ENCODE measurements at places on chromosomes 16 and 17.

DNA sequence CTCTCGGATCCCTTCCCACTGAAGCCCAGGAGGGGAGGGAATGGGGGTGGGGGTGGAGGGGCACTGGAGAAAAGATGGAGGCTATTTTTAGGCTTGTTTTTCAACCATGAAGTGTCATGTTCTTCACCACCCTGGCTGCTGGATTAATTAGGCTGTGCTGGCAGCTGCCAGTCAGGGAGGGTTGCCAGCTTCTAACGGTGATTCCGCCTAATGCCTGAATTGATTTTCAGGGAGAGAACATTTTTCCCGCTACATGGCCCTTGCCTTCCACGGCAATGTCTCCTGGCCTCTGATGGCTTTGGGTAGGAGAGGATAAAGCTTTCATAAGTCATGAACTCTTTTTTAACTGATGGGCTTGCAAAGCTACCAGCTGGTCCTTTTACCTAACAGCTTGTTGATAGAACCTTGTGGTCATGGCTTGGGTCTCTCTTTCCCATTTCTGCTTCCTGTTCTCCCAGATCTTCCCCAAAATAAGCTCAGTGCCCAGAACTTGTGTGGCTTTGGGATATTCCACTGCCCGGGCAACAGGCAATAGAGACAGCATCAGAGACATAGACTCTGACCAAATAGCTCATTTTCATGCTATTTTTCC lies 167.4 kb downstream of the PITPNC1 start:
- DNase-seq = no peak

- DNase-seq = peak; percentile 66
These were observed 69.2 kb upstream of the CES5A start for GRCh38 chr16:55944377-55944802.

DNA sequence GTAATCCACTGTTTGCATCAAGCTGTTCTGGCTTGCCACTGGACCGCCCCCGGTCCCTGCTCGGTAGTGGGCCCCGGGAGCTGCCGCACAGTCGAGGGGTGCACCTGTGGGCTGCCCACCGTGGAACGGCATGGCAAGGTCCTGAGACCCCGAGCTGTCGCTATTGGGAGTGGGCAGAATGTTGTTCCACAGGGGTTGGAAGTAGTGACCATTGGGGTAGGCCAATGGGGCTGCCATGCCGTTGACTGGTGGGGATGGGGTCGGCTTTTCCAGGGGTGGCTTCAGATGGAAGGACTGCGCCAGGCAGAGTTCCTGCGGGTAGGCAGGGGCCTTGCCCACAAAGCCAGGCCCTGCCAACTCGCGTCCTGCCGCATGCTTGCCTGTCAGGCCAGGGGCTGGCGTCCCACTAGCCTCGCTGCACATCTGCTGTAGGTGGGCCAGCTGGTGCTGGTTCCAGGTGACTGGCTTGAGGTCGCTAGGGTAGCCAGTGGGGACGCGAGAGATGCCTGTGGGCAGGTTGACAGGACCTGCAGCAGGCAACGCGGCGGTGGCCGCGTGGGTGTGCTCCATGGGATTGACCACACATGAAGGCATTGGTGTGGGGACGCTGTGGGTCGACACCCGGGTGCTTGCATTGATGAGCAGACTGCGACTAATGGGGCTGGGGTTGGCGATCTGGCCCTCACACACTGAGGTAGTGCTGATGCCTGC lies 14.8 kb downstream of the TRAF4 start:
- DNase-seq = no peak

DNA sequence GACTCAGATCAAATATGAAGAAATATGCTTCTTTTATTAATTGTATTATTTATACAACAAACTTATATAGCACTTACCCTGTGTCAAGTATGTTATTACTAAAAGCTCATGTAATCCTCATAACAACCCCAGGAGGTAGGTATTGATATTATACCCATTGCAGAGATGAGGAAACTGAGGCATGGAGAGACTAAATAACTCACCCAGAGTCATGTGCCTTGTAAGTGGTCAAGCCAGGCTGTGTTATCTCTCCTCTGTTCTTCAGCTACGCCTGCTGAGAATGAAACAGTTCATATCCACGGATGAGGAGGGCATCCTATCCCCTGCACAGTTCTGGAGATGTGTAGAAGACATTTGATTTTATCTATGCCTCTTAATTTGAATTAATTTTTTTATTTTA lies 78.1 kb downstream of the RBBP6 start:
- DNase-seq = no peak

GRCh38 chr17:4678448-4679026 lies 25.4 kb downstream of the PELP1 start:
- DNase-seq = peak; percentile 75

GRCh38 chr16:69918241-69918640 lies 32.9 kb upstream of the CLEC18A start:
- no peak for DNase-seq

DNA sequence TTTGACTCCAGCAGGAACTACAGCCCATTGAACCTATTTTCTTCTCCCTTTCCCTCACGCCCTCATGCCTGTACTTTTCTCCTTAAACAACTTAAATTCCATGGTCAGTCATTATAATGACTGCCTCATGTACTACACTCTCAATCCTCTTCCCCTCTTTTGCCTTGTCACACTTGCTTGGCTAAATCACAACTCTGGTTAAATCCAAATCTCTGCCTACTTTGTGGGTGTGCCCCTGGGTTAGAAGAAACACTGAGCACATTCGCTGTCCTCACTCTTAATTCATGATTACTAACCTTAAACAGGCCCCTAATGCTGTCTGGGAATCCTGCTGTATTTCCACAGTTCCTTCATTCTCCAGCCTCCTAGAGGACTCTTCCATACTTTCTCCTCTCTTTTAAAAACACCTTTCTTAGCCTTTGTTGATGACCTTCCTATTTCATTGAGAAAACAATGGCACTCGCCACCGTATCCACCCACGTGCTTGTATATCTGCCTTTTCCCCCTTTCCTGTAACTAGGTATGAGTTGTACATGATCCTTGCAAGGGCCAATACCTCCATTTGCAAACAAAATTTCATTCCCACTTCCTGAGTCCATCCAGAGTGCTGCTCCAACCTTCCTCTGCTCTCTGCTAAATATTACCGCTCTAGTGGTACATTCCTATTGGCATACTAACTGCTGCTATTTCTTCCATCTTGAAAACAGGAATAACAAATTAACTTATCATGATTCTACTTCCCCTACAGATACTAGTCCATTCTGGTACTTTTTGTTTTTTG lies 28.9 kb downstream of the ZNRF1 start:
- no peak for DNase-seq

- DNase-seq = no peak
These were observed 48.4 kb upstream of the ALDH3A1 start for GRCh38 chr17:19796457-19796856.

DNA sequence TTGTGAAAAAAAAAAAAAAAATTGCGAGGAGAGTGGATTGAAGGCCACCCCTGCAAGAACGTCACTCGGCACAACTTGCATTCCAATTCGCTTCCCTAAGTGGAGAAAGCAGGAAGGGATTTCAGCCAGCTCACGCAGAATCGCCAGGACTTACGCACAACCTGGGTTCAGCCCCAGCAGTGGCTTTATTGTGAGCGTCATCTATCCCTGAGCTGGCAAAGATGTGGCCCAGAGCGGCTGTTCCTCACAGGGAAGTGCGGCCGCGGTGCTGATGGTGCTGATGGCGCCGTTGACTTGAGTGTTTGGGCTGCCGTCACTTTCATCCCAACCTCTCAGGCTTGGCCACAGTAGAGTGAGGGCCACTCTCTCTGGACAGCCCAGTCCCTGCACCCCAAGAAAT lies 197.6 kb downstream of the NTN1 start:
- DNase-seq = peak; percentile 9

DNA sequence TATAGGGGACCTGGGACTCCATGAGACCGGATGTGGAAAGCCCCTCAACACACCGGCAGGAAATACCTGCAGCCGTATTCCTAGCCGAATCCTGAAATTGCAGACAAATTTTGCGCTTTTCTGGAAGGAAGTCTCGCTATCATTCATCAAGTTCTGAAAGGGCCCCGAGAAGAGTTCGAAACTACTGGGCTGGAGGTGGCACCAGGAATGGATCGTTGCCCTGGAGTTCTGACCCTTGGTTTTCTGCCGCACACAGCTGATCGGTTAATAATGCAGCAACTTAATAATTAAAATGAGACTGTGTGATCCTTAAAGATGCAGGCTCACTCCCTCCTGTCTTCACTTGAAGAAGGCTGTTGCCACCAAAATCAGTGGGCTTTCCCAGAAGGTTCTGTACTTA lies 55.7 kb upstream of the MRTFB start:
- DNase-seq = no peak

- DNase-seq = peak; percentile 44
These were observed 122.4 kb downstream of the HIC1 start for GRCh38 chr17:2177235-2177811.

- DNase-seq = no peak
These were observed 242.1 kb upstream of the GSE1 start for GRCh38 chr16:85370881-85371651.

GRCh38 chr17:75878174-75878998 lies at the start of gene TRIM47:
TRIM47 (minus strand) TSS chr17:75878581; CDS start chr17:75878548, 33 bp downstream.
- peak; percentile 33 for DNase-seq

GRCh38 chr16:88301886-88302285 lies 80.9 kb upstream of the ZNF469 start:
- DNase-seq = no peak

DNA sequence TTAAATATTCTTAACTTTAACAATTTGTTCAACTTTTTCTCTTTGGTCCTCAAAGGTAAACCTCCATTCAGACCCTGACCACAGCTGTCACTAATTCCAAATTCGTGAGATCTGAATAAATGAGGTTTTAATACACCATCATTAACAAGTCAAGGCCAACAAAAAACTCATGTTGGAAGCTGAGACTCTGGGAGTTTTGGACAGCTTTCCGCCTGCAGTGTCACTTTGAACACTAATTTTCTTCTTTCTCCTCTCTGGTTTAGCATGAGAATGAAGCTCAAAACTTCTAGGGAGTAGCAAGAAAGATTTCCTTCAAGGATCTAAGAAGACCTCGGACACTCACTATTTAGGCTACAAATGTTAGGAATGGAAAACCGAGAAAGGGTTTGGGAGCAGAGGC lies 32.7 kb upstream of the DNAH9 start:
- no peak for DNase-seq

DNA sequence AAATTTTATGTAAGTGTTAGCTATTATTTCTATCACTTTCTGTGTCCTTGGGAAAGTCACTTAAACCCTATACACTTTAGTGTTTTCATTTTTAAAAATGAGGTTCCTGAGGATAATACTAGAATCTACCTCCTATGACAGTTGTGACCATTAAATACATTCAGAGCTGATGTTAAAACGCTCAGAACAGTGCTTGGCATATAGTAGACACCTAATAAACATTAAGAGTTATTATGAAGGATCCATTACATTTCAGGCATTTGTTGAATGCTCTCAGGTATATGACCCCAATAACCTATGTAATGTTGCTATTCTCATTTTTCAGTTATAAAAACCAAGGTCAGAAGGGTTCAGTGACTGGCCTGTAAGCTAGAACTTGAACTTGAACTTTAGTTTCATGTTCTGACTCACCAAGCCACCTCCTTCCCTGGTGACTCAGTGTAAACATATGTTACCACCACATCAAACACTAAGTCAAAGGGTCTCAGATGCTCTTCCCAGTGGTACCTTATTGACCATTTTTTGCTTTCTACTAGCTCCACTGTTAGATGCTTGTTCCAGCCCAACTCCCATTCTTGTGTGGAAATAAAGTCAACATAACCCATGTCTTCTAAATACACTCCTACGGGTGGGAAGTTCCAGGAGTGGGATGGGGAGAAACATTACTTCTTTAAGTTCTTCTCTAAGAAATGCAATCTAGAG lies 47.6 kb downstream of the HSD17B2 start:
- peak; percentile 18 for DNase-seq

GRCh38 chr17:81550830-81551457 lies 1.2 kb downstream of the FAAP100 start:
- no peak for DNase-seq

DNA sequence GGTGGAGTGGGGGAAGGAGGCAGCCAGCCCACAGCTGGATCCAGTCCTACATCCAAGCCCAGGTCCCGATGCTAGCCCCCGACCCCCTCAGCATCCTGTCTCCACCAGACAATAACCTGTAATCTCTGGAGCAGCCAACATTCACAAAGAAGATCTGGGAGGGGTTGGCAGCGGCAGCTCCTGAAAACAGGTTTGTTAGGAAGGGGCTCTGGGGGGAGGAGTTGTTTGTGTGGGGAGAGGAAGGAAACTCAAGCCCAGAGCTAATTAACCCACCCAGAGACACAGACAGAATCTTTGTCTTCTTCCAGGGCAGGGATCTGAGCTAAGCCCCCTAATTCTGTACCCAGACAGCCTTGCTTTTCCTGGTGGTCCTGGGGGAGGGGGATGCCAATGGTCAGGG lies 4.6 kb upstream of the C17orf113 start:
- no peak for DNase-seq

DNA sequence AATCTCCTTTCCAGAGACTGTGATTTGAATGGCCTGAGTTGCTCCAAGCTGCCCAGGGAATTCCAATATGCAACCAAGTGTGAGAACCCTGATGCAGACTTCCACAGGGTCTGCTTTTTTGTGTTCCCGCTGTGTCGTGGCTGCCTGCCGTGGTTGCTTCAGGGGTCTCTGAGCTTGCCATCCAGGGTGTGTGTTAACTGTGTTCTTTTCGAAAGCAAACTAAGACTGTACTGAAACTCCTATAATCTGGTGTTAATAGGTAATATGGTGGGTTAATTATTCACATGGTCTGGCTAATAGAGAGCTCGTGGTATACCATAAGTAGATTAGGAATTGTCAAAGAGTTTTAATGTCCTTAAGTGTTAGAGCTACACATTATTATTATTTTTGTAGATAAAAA lies 20.7 kb downstream of the UBN1 start:
- no peak for DNase-seq

- DNase-seq = no peak
These were observed 31.3 kb upstream of the RBBP6 start for GRCh38 chr16:24507959-24508480.

- DNase-seq = no peak
These were observed 506.2 kb downstream of the WWOX start for GRCh38 chr16:78605548-78606101.
